ENCODE measurements at places on chromosomes 13 and 19. TPM values are rescaled to one million over a fixed set of nuclear protein-coding genes. Genes with fewer than 3 reads are reported as not detected.
A peak's percentile ranks its signal among the peaks of the same experiment; 100 is the strongest.

The ADGRE2 gene
- total RNA-seq = 0.34 TPM

The NDUFB7 gene
- 38.0 TPM for total RNA-seq

The PEG3 gene
- not detected for total RNA-seq

The ZNF229 gene
- 11.2 TPM for total RNA-seq

The PPP1R12C gene
- 21.8 TPM for total RNA-seq

The CFAP97D2 gene
- total RNA-seq = not detected

The GAPDHS gene
- not detected for total RNA-seq

The KLK12 gene
- not detected for total RNA-seq

The PEPD gene
- total RNA-seq = 55.1 TPM

The PCP2 gene
- total RNA-seq = not detected

- peak; percentile 34 for DNase-seq
- no peak overlapping the region for H3K27ac ChIP-seq
- H3K4me3 ChIP-seq = peak overlapping the region; percentile 29
- H3K36me3 ChIP-seq = no peaks in the 10 kb centered on the region
Measured at GRCh38 chr13:20945952-20946383, 43.4 kb upstream of the XPO4 start.

DNA sequence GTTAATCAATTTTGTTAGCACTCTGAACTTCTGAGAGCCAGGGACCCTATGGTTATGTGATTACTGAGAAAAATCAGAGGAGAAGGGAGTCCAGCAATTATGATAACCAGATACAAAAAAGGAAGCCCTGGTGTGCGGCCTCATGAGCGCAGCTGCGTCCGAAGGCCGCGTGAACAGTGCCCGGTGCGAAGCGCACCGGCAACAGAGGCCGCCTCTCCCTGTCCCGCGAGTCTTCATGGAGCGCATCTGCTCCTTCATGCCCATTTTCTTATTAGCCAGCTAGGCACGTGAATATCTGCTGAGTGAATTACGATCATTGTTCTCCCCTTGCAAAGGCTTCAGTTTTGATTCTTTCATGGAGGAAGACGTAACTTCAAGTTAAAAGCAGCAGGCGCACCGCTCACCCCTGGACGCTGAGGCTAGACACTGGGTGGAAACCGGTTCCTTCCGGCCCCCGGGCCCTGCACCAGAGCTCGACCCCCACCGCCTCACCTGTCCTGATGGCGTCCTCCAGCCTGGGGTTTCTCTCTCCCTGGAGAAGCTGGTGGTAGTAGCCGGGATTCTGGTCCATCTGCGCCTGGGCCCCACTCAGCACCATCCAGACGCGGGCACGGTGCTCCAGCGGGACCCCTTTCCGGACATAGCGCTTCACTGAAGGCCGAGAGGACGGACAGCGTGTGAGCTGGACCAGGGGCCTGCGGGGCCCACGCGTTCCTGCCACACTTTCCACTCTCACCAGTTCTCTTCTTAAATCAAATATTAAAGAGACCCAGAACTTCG is 8.9 kb downstream of the GRTP1 start:
- H3K27me3 ChIP-seq = no peaks in the 10 kb centered on the region
- no peak overlapping the region for H3K27ac ChIP-seq
- DNase-seq = no peak
- no peak overlapping the region for H3K4me3 ChIP-seq

DNA sequence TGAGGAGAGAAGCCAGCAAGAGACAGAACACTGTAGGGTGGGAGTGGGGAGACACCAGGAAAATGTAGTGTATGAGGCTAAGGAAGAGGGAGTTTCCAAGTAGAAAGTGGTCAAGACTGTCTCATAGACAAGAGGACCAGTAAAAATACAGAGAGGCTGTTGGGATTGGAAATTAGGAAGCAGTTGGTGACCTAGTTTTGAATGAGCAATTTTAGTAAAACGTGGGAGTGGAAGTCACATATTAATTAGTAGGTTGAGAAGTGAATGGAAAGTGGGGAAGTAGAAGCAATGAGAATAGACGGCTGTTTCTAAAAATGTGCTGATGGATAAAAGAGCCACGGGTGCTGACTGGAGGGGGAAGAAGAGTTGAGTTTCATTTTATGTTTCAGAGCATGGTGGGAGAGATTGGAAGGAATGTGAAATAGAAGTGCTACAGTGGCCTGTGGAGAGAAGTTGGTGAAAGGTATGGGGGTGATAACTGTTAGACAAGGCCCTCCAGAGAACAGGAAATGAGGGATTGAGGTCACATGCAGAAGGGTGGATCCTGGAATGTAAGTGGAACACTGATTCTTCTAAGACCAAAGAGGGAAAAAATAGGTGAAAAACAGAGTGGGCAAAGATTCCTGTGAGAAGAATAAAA is 247.3 kb downstream of the MTUS2 start:
- no peaks in the 10 kb centered on the region for H3K27me3 ChIP-seq
- H3K4me1 ChIP-seq = no peaks in the 10 kb centered on the region

- H3K36me3 ChIP-seq = peaks cover 2% of the 10 kb centered on the region
- H3K4me1 ChIP-seq = no peaks in the 10 kb centered on the region
- DNase-seq = no peak
- no peaks in the 10 kb centered on the region for H3K27me3 ChIP-seq
- H3K27ac ChIP-seq = no peak overlapping the region
Measured at GRCh38 chr13:50942630-50943311, 33.2 kb downstream of the RNASEH2B start.

GRCh38 chr19:48798937-48799336 is 11.9 kb downstream of the BCAT2 start:
- no peaks in the 10 kb centered on the region for H3K36me3 ChIP-seq
- peaks cover 8% of the 10 kb centered on the region for H3K4me1 ChIP-seq
- no peaks in the 10 kb centered on the region for H3K27me3 ChIP-seq
- peak overlapping the region; percentile 62 for H3K27ac ChIP-seq

- H3K4me1 ChIP-seq = peaks cover 14% of the 10 kb centered on the region
- no peak overlapping the region for H3K27ac ChIP-seq
- H3K27me3 ChIP-seq = no peaks in the 10 kb centered on the region
Measured at GRCh38 chr13:113123226-113124201, 915 bp downstream of the F10 start.

DNA sequence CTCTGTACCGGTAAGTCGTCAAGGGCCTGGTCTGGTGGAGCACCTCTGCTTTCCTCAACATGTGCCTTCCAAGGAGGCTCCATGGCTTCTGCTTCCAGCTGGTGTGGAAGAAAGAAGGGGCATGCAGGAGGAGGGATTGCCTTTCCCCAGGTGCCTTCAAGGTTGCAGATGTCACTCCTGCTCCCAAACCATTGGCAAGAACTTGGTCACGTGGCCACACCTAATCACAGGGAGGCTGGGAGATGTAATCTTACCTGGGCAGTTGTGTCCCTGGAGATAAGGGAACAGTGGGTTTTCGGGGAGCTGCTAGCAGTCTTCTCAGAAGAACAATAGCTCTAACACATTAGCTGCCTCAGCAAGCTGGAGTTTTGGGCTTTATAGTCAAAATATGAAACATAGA is 9.7 kb upstream of the GPR18 start:
- DNase-seq = no peak
- H3K27ac ChIP-seq = no peak overlapping the region

GRCh38 chr13:51479199-51479523 is 26.3 kb upstream of the INTS6 start:
- H3K36me3 ChIP-seq = no peaks in the 10 kb centered on the region
- no peaks in the 10 kb centered on the region for H3K4me1 ChIP-seq
- H3K27me3 ChIP-seq = no peaks in the 10 kb centered on the region
- no peak for DNase-seq

- DNase-seq = no peak
- peaks cover 1% of the 10 kb centered on the region for H3K27me3 ChIP-seq
- no peak overlapping the region for H3K27ac ChIP-seq
- H3K4me3 ChIP-seq = no peak overlapping the region
- H3K36me3 ChIP-seq = no peaks in the 10 kb centered on the region
Measured at GRCh38 chr19:46299695-46300094, 2.9 kb downstream of the HIF3A start.

- no peak overlapping the region for H3K4me3 ChIP-seq
- peaks cover 22% of the 10 kb centered on the region for H3K4me1 ChIP-seq
- no peaks in the 10 kb centered on the region for H3K36me3 ChIP-seq
- no peaks in the 10 kb centered on the region for H3K27me3 ChIP-seq
- no peak for DNase-seq
Measured at GRCh38 chr13:80716610-80717081, 375.7 kb upstream of the SPRY2 start.

GRCh38 chr19:17060802-17061201 is 14.4 kb downstream of the HAUS8 start:
- no peak overlapping the region for H3K27ac ChIP-seq
- no peaks in the 10 kb centered on the region for H3K4me1 ChIP-seq
- peaks cover 16% of the 10 kb centered on the region for H3K36me3 ChIP-seq

- peak; percentile 56 for DNase-seq
- no peak overlapping the region for H3K27ac ChIP-seq
- no peaks in the 10 kb centered on the region for H3K36me3 ChIP-seq
- H3K4me3 ChIP-seq = peak overlapping the region; percentile 43
- H3K4me1 ChIP-seq = peaks cover 13% of the 10 kb centered on the region
Measured at GRCh38 chr19:45323671-45324081, 1.0 kb upstream of the CKM start.

- no peaks in the 10 kb centered on the region for H3K4me1 ChIP-seq
- no peak overlapping the region for H3K4me3 ChIP-seq
- no peaks in the 10 kb centered on the region for H3K27me3 ChIP-seq
- H3K27ac ChIP-seq = no peak overlapping the region
Measured at GRCh38 chr13:26711211-26711610, 49.4 kb downstream of the GPR12 start.

DNA sequence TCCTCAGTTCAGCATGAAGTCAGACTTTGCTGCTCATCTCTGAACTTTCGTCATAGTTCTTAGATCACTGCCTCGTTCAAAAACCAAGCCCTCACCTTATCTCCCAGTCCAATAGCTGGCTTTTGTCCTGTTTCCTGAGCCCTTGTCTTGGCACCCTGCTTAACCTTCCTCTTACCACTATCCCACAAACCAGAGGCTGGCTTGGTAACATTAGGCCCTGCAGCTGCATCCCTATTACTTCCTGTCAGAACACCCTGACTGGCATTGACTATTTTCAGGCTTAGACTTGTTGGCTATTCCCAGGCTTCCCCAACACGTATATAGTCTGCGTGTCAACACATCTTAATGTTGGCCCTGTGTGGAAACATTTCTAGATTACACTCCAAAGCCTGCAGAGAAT is 172.4 kb downstream of the VWA8 start:
- H3K27me3 ChIP-seq = no peaks in the 10 kb centered on the region
- no peaks in the 10 kb centered on the region for H3K36me3 ChIP-seq
- no peak for DNase-seq

GRCh38 chr13:95533545-95534160 is 18.9 kb upstream of the CLDN10 start:
- no peak overlapping the region for H3K4me3 ChIP-seq
- H3K4me1 ChIP-seq = peaks cover 26% of the 10 kb centered on the region
- no peaks in the 10 kb centered on the region for H3K36me3 ChIP-seq
- DNase-seq = peak; percentile 44
- no peak overlapping the region for H3K27ac ChIP-seq

GRCh38 chr19:16327169-16327475 is 2.5 kb downstream of the KLF2 start:
- no peaks in the 10 kb centered on the region for H3K36me3 ChIP-seq
- peaks cover 99% of the 10 kb centered on the region for H3K27me3 ChIP-seq
- H3K4me3 ChIP-seq = peak overlapping the region; percentile 41
- no peak for DNase-seq
- no peak overlapping the region for H3K27ac ChIP-seq

DNA sequence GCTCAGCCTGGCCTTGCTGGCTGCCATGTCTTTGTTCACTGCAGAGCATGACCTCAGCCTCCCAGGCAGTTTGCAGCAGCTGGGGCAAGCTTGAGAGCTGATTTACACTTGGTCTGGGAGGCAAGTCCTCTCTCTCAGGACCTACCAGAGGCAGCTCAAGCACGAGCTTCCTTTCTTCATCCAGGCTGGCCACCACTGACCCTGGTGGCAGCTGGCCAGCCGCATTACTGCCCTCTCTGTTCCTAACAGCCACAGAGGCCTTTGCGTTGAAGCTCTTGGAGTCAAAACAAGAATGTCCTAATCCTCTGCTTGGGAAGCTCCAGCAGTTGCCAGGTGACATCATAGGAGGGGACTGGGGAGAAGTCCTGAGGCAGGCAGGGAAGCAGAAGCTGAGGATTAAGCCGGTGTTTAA is 85.7 kb downstream of the NUFIP1 start:
- no peak overlapping the region for H3K4me3 ChIP-seq
- H3K4me1 ChIP-seq = peaks cover 31% of the 10 kb centered on the region
- H3K36me3 ChIP-seq = no peaks in the 10 kb centered on the region
- no peaks in the 10 kb centered on the region for H3K27me3 ChIP-seq
- H3K27ac ChIP-seq = peak overlapping the region; percentile 24

- DNase-seq = no peak
- no peaks in the 10 kb centered on the region for H3K36me3 ChIP-seq
- H3K27ac ChIP-seq = no peak overlapping the region
- no peaks in the 10 kb centered on the region for H3K27me3 ChIP-seq
- no peak overlapping the region for H3K4me3 ChIP-seq
Measured at GRCh38 chr13:75025956-75026355, 456.0 kb downstream of the TBC1D4 start.

DNA sequence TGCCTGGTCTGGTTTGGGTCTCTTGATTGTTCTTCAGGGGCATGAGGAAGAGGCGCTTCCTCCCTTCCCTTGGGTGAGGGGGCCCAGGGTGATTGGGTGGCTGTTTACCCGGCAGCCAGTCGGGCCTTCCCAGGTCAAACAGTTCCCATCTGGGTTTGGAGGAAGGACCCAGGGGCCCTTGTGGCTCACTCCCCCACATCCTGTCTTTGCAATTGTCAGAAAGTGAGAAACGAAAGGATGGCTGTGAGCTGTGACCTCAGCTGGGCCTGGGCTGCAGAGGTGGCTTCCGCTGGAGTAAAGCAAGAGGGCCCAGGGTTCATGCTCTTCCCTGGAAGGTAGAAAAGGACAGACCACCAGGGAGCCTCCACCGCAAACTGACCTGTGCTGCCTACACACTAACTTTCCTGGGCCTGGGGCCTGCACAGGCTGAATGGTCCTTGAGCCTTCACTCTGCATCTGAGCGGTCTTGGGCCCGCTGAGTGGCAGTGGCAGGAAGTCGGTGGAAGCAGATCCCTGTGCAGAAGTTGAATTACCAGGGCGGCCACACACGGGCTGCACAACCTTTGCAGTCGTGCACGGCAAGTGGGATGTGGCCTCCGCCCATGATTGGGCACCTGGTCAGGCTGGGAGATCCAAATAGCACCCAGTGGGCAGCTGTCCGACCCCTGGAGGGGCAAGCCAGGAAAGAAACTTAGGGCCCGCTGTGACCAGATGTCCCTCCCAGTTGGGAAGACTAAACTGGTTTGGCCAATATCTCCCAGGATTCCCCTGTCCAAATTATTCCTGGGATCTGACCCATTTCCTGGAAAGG is 5.3 kb upstream of the CD79A start:
- H3K27ac ChIP-seq = no peak overlapping the region
- H3K36me3 ChIP-seq = no peaks in the 10 kb centered on the region
- H3K4me1 ChIP-seq = no peaks in the 10 kb centered on the region
- no peak overlapping the region for H3K4me3 ChIP-seq
